ENCODE measurements at places on chromosomes 1 and 21.

- DNase-seq, result no peak
Observed at GRCh38 chr1:82466416-82466815, 665.7 kb downstream of the ADGRL2 start.

GRCh38 chr1:223319905-223320580 is 43.9 kb downstream of the SUSD4 start:
- DNase-seq, result no peak

DNA sequence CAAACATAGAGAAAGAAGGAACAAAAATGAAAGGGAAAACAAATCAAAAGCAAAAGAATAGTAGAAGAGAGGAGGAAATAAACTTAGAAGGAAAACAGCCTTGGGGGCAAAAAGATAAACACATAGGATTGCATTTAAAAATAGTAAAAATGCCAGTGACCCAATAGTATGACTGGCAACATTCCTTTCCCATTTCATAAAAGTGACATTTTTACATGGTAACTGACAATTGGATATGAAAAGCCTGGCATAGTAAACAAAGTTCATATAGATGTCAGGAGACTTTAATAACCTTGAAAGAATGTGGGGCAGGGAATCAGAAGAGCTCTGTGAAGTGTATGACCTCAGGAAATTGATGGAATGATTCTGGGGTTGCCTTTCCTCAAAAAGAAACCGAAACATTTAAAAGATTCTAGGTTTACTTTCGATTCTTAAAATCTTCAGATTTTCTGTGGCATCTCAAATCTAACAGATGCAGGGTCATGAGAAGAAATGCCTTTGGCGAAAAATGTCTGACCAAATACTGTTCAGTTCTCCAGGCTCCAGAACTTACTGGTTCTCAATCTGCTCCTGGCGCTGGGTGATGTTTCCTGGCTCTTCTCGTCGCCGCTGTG is 33.7 kb downstream of the SPTA1 start:
- no peak for DNase-seq

DNA sequence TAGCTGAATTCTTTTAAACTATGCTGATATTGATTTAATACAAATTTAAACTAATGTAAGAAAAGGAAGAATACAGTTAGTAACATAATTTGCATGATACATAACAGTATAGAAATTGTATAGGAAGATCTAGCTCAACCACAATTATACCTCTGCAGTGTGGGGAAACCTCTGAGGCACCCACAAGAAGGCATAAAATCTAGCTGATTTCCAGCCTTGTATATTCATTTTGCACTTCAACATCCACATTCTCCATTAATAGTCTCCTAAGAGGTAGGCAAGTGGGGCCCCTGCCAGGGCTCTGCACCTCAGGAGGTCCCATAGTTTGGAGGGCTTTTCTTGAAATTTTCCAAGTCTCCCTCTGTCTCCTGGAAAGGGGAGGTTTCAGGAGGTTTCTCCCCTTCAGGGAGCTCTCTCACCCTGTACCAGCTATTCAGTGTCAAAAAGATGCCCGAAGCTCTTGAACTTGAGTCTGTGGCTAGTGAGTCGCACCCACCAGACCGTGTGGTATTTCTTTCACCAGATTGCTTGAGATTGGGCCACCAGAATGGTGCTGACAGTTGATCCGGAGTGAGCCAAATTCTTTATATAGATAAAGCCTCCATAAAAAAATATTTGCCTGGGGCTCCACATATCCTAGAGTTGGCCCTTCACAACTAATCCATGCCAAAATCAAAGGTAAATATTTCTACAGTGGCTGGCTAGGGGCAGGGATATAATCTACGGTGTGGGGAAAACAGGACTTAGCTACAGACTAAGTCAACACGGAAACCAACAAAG is 108.2 kb downstream of the TIAM1 start:
- DNase-seq, result no peak

DNA sequence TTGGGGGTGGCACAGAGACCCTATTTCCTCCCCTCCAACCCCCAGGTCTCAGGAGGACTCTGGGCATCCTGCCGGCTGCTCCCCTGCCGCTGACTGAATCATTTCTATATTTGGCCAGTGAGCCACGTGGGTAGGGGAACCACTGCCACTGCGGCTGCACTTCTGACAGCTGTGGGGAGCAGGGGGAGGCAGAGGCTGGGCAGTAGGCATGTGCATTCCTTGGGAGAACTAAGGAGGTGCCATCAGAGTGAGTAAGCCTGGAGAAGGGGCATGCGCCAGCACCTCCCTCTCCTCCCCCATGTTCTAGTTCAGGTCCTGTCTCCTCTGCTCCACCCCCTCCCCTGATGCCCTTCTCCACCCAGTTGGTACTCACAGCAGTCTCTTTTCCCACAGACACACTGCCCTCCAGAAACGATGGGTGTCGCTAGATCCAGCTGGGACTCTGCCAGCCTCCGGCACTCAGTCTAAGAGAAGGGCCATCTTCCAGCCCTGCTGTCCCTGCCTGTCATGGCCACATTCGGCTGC is 12.0 kb downstream of the PPFIA4 start:
- no peak for DNase-seq

DNA sequence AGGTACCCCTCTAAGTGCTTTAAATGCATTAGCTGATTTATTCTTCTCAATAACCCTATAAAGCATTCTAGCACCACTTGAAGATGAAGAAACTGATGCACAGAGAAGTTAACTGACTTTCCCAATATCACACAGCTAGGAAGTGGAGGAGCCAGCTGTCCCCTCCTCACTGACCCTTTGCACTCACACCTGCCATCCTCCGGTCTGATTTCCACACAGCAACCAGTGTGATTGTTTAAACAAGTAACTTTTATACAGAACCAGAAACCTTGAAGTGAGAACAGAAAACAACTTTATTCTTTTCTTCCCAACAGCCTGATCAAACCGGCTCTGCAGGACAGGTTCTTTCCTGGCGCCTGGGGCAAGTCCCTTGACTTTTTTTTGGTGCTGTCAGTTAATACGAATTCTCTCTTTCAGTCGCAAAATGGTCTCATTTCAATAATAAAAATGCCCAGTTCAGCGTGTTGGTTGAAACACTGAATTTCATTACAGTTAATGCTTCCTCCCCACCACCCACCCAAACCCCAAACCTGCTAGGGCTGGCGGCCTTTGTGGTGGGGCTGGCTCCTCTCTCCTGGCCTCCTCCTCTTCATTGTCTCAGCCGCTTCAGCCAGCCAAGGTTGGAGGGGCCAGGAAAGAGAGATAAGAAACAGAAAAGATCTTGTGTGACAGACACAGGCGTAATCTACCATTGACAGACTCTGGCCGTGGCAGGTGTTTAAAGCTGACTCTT is 26.4 kb upstream of the EEIG2 start:
- no peak for DNase-seq

- DNase-seq, result no peak
Observed at GRCh38 chr1:1143636-1144035, 27.7 kb upstream of the C1orf159 start.

- no peak for DNase-seq
Observed at GRCh38 chr1:103945774-103946173, 196.1 kb downstream of the AMY1C start.

- DNase-seq, result peak; percentile 38
Observed at GRCh38 chr1:154567386-154568156, at the start of gene CHRNB2. TSS of gene CHRNB2 (plus strand) at chr1:154567778. CDS start at chr1:154568045, 267 bp downstream.

GRCh38 chr1:173202424-173203145 is 4.5 kb downstream of the TNFSF4 start:
- no peak for DNase-seq

DNA sequence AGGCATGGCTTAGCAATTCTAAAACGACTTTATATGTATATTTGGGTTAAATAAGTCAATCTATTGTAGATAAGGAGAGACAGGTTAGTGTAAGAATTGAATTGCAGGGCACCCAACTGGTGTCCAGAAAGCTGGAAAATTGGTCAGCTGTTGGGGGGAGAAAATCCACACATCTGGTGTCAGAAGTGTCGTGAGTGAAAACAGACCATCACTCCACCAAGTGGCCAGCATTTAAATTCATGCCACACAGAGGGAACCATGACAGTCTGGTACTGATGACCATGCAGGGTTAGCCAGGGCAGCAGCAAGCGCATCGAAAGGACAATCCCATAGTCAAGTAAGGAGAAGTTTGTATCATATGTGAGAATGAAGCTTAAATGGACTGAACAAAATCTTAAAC is 11.7 kb downstream of the LAX1 start:
- no peak for DNase-seq

DNA sequence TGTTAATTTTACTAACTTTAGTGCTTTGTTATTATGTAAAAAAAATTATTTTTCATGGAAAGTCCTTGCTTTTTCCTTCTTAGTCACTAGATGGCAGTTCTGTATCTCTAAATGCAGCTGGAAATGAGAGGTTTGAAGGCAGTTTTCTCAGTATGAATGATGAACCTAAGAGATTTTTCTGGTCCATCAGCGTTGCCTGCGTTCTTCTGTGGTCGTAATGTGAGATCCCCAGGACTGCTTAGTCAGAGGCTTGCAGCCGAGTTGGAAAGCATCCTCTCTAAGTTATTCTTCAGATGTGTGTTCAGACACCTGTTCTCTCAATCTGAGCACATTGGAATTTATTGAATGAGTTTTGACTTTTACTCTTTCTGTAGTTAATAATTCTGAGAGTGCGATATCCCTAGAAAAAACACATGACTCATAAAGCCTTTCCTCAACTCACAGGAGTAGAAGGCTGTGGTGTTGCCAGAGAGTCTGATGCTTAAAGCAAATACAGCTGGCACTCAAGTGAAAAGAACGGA is 99.3 kb downstream of the FMN2 start:
- no peak for DNase-seq

- no peak for DNase-seq
Observed at GRCh38 chr1:99662539-99663080, 16.7 kb downstream of the PALMD start.

- no peak for DNase-seq
Observed at GRCh38 chr1:18062185-18062584, 45.4 kb upstream of the IGSF21 start.

- DNase-seq, result no peak
Observed at GRCh38 chr1:213057264-213058059, 6.4 kb downstream of the RPS6KC1 start.

DNA sequence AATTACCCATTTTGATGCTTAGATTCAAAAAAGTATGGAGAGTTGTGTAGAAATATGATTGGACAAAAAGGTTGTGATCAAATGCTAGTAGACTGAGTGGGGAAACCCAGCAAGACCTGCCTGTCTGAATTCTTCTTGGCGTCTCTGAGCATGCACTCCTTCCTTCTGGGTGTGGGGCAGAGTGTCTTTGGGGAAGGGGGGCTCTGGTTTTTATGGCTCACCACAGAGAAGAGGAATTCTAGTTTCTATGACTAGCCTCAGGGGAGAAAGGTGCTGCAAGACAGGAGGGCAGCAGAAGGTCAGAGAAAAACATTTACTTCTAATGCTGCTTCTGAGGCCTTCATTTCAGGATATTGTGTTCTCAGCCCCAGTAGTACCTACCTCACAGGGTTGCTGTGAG is 33.9 kb upstream of the PIGC start:
- no peak for DNase-seq

GRCh38 chr1:24849672-24850295 is 80.3 kb downstream of the RUNX3 start:
- DNase-seq, result no peak

DNA sequence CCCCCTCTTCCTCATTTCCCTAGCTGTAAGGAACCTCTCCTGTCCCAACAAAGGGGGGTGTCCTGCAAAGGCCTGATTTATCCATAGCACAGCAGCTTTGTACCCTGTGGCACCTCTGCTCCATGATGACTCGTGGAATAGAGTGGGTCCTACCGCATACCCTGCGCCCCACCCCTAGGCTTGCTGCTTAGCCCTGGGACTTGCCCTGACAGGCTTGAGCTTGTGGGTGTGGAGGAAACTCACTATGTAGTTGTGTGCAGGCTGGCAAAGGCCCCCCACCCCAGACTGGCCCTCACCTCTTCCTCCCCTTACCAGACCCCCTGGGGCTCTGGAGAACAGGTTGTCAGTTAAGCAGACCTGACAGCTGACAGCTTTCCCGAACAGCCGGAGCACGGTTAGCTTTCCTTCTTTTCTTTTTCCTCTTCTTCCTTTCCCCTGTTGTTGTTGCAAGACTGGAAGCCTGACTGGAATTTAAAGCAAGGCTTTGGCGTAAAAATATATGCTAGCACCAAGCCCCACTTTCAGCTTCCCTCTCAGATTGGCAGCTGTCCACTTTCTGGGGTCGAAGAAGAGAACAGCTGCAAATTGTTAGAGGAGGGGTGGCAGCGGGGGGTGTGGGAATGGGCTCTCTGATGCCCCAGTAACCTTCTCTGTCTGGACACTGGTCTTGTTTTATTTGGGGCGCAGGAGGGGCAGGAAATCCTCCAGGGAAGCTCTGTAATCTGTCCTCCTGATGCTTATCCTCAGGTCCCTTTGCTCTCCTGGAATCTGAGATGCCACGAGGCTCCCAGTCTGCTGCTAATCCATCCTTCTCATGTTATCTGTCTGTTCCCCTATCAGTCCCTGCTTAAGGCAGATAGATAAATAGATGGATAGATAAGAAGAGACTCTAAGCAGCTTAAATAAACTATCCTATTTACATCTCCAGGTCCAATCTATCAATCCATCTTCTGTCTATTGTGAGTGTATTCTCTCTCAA is 134.6 kb downstream of the BRINP2 start:
- DNase-seq, result no peak

DNA sequence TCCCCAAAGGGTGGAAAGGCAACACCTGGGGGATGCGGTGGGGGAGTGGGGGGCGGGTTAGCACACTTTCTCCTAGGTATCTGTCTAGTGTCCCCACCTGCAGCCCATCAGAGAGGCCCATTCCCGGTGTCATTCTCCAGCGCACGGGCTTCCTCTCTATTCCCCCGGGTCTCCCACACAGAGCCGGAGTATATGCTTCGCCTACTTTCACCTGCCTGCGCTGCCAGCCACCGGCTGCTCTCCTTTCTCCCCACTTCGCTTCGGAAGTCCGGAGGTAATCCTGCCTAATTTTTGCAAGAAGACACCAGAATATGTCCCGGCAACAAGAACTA is 852 bp downstream of the RGS7 start:
- no peak for DNase-seq

DNA sequence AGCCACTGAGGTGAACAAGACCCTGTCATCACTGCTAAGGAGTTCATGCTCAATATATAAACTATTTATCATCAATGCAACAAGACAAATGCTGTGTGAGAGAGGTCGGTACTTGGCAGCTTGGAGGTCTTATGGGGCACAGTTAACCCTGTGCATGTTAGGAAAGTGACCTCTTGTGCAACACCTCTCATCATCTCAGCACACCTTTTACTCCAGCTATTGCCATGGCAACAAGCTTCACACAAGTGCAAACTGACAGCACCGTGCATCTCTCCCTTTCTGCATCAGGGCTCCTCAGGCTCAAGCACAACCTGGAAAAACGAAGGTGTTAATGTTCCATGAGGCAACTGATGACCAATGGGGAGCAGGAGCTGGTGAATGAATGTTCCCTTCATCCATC is 14.7 kb upstream of the MYSM1 start:
- no peak for DNase-seq

GRCh38 chr1:90834886-90835660 is 118.0 kb upstream of the BARHL2 start:
- no peak for DNase-seq

DNA sequence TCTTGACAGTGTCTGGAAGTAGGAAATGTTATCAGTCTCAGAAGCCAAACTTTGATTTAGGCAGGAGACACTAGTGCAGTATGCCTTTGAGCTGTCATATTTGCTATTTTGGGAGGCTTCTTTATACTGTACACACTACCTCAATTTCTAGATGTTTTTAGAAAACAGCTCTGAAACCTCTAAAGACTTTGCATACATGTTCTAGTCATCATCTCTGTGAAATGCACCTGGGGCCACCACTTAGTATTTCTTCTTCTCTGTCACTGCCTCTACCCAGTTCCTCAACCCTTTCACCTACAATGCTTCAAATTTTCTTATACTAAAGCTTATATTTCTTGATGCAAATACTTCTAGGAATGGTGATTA is 29.1 kb upstream of the PLA2G4A start:
- DNase-seq, result no peak

All from stimulated activated CD4-positive, alpha-beta T cell treated with anti-CD3 and anti-CD28 coated beads, Interleukin-2, amount 100 ng/mL, for 4 hours (primary cell).